ENCODE measurements at places on chromosomes 5 and 9. TPM values are rescaled to one million over a fixed set of nuclear protein-coding genes. Genes with fewer than 3 reads are reported as not detected.

Gene VCAN
- 205 TPM for total RNA-seq

Gene PTGR1
- total RNA-seq = 57.2 TPM

Gene ZNF658
- 6.8 TPM for total RNA-seq

Gene ITGA1
- 1.4 TPM for total RNA-seq

Gene THBS4
- 1.00 TPM for total RNA-seq

Gene LYRM7
- 13.3 TPM for total RNA-seq

Gene CNTFR
- not detected for total RNA-seq

Gene PGM5
- not detected for total RNA-seq

Gene UHRF2
- 67.3 TPM for total RNA-seq

Gene RAPGEF1
- total RNA-seq = 18.8 TPM

Gene CRB2
- total RNA-seq = not detected

Gene PHYHD1
- 1.3 TPM for total RNA-seq

Gene ASS1
- total RNA-seq = 460 TPM

Gene RAB3C
- total RNA-seq = not detected

Gene IL5
- total RNA-seq = not detected

Gene MATR3
- 265 TPM for total RNA-seq

Gene CAMK2A
- 0.34 TPM for total RNA-seq

Gene IL3
- total RNA-seq = not detected

Gene HTR4
- total RNA-seq = not detected

Gene TMEM171
- total RNA-seq = 0.68 TPM

Gene GFRA3
- not detected for total RNA-seq

Gene CARD9
- 1.2 TPM for total RNA-seq

Gene SLC46A2
- total RNA-seq = not detected

Gene CA9
- total RNA-seq = 0.68 TPM

Gene GABRA1
- total RNA-seq = not detected

Gene CDKN2A
- 19.5 TPM for total RNA-seq

Gene PLAC8L1
- total RNA-seq = not detected

Gene PLPP1
- total RNA-seq = 20.8 TPM

Gene ACSL6
- 0.14 TPM for total RNA-seq

Gene RASGEF1C
- total RNA-seq = not detected

Gene FRRS1L
- not detected for total RNA-seq

Gene SLC9A3
- 1.0 TPM for total RNA-seq

Gene WWC1
- 27.7 TPM for total RNA-seq

Measured in nasal cavity respiratory epithelium epithelial cell of viscerocranial mucosa (primary cell).